GM18507 (cell line): ENCODE measurements at places on chromosomes 7 and 10.

DNA sequence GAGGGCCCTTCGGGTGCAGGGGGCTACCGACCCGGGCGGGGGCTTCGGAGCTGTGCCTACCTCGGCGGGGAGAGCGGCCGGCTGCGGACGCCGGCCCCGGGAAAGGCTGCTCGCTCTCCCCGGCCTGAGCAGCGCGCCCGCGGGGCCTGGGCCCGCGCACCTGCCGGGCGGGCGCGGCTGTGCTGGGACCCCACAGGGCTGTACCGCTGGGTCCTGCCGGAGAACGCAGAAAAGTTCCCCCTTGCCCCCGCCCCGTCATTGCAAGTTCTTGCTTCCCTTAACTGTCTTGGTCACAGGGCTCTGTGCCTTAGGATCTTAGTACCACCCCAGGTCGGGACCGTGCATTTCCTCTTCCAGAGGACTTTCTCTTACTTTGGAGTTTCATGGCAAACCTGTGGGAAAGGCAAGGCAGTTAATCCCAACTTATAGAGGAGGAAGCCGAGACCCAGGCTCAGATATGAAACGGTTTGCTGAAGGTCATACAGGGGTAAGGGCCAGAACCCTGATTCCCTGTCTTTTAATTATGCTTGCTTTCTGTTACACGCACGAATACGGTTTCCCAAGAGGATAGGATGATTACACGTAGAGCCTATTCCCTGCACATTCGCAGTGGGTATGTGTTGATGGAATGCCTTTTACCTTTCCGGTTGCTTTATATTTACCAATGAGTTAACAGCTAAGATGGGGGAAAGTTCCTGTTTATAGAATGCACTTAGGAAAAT is 652 bp downstream of the PCGF5 start:
- DNase-seq: peak; percentile 12

DNA sequence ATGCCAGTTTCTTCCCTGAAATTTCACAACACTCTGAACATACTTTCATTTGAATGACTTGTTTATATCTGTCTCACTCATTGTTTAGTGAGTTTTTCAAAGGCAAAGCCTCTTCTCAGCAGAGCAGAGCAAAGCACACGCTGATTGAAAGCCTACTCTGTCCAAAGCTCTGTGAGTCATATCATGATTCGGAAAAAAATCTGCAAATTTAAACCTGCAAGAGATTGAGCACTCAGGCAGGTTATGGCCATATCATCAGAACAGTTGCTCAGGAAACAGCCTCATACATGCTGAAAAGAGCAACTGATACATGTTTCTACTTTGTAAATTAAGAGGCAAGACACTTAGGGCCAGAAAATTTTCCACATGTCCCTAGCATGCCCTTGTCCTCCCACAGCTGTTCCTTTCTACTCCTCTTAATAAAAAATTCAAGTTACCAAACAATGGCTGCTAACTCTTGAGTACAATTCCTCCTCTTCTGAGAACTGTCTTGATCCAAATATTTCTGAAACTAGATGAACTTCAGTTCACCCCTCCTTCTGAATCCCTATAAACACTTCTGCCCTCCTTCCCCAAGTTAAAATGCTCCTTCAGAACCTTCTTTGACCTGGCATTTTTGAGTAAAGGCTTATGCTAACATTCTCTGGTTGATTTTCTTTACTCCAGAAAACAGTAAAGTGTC is 140.6 kb upstream of the HPS1 start:
- DNase-seq: no peak

- DNase-seq: no peak
These were observed 116.7 kb downstream of the SLIT1 start for GRCh38 chr10:97069026-97069425.

GRCh38 chr7:94658826-94659225 is 2.9 kb upstream of the SGCE start:
- DNase-seq: no peak

- DNase-seq: no peak
These were observed 57.0 kb downstream of the PRKAG2 start for GRCh38 chr7:151819866-151820265.

GRCh38 chr10:126843299-126843934 is 61.8 kb upstream of the DOCK1 start:
- no peak for DNase-seq

GRCh38 chr10:20670579-20670978 is 226.5 kb downstream of the NEBL start:
- DNase-seq: no peak

DNA sequence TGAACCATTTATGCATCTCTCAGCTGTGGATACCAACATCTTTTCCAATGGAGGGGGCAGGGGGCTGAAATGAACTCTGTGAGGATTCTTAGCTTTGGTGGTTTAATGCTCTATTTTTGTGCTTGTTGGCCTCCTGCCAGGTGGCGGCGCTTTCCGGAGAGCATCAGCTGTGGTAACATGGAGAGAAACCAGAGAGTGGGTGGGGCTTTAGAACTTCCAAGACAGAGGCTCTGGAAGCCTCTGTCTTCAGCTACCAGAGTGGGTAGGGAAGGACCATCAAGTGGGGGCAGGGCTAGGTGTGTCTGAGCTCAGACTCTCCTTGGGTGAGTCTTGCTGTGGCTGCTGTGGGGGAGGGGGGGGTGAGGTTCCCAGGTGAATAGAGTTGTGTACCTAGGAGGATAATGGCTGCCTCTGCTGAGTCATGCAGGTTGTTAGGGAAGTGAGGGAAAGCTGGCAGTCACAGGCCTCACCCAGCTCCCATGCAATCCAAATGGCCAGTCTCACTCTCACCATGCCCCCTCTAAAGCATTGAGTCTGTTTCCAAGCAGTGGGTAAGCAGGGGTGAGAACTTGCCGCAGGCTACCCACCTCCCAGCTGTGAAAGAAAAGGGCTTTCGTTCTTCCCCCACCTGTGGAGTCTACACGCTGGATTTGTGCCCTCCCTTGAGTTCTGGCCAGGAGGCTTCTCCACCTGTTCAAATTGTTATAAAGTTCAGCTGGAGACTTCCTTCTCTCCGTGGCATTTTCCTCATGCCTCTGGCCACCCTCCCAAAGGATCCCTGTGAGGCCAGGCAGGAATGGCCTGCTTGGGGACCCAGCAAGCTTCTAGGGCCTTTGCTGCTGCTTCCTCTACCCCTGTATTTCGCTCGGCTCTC is 527.0 kb downstream of the NEBL start:
- no peak for DNase-seq

- DNase-seq: no peak
These were observed 60.8 kb downstream of the ADRA2A start for GRCh38 chr10:111137587-111137986.

DNA sequence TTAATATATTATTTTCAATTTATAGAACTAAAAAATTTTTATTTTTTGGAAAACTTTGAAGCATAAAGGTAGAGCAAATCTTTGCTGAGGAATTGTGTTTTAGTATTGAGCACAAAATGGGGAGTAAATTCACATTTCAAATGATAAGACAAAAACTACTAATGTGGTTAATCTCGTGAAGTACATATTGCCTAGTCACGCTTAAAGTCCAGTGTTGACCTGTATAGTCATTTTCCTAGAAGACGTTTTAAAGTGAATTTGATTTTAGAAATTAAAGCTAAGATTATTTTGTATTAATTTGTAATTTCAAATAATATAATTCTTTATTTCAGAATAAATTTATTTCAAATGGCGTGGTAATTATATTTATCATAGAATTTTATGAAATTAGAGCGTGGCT is 57.2 kb upstream of the MSRB2 start:
- DNase-seq: no peak

DNA sequence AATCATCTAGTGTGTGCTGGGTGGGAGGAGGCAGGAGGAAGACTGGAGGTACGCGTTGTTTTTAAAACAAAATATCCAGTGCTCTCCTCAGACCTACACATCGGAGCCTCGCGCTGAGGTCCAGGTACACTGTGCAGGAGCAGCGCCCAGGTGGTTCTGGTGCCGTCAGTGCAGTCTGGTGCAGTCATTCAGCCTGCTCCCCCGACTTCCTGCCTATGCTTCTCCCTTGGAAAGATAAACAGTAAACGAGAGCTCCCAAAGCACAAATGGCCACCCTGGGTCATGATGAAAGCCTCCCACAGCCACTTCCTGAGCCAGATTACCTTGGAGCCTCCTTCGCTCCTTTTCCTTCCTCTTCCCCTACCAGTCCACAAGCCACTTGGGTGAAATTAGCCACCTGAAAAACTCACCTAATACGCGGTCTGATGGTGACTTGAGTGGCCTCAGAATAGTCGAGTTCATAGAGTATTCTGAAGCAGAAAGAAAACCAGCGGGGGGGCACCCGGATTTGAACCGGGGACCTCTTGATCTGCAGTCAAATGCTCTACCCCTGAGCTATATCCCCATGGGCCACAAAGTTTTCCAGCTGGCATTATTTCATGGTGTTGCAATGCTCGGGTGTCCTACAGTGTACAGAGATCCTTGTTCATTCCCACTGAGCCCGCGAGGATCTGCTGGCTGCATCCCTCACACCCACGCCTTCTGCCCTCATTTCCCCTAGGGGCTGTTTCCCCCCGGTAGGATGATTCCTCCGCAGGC is 82.5 kb downstream of the ZNF467 start:
- DNase-seq: no peak

DNA sequence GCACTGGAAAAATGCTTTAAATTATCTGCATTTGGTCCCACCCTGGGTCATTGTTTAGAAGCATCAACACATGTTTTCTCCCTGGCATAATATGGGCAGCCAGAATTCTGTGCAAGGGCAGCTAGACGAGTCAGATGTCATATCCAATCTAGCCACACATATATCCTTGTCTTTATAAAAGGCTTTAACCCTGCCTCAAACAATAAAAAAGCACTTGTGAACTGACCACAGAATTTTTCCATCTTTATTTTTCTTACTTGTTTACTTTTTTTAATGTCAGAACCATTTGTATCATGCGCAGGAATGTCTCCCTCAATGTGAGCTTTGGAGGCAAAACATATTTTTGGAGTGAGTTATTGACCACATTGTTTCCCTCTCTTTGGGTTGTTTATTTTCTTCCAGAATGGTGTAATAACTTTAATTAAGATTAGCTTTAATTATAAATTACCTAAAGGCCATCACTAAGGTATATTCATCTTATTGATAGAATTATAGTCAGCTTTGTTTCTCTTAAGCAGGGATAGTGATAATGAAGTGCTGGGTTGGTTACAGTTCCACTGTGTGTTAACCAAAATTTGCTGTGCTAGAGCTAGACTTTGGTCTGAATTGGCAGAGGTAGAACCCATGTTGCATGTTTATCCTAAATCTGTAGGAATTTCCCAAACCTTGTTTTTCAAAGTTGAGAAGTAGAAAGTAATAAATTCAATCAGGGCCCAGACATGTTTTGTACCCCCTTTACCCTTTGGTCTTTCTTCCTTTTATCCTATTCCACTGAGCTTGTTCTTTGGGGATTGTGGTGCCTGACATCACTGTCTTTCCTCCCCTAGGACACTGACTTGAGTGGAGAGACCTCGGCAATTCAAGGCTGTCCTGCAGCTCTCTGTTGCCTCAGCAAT is 1078.4 kb downstream of the KCNMA1 start:
- no peak for DNase-seq
